ENCODE measurements at places on chromosomes 1 and 21.

DNA sequence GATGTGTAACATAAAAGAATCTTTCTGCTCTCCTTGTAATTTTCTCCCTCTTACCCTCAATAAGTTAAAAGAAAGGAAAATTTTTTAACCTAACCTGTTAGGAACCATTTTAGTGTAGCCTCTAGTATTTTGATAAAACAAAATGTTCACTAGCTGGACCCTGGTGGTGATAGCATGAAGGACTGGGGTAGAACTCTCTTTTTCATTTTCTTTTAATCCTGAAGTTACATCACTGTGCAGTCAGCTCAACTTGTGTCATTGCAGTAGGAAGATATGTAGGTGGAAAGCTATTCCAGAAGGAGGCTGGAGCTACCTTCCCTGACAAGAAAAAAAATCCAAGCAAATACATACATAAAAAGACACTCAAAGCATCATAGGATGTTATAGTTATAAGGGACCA is 39.3 kb downstream of the NFIA start:
- no peak for DNase-seq

- DNase-seq = no peak
Measured at GRCh38 chr1:58266242-58266641, 280.3 kb downstream of the OMA1 start.

DNA sequence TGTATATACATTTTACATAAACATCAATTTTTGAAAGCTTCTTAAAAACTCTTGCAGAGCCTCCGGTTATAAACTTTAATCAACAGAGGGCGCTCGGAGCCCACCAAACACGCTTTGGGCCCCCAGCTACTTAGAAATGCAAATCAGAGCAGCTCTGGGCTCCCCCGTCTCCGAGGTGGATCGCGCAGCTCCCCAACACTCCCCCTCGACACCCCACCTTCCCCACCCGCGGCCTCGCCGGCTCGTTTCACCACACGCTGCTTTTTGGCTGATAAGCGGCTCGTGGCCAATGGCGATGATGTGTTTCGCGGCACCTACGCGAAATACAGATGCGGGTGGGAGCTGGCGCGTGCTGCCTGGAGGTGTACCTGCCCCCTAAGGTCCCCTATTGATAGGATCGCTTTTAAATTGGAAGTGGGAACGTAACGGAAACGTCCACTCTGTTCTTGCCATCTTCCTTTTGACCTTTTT is 1.7 kb upstream of the KIF26B start:
- DNase-seq = peak; percentile 32

DNA sequence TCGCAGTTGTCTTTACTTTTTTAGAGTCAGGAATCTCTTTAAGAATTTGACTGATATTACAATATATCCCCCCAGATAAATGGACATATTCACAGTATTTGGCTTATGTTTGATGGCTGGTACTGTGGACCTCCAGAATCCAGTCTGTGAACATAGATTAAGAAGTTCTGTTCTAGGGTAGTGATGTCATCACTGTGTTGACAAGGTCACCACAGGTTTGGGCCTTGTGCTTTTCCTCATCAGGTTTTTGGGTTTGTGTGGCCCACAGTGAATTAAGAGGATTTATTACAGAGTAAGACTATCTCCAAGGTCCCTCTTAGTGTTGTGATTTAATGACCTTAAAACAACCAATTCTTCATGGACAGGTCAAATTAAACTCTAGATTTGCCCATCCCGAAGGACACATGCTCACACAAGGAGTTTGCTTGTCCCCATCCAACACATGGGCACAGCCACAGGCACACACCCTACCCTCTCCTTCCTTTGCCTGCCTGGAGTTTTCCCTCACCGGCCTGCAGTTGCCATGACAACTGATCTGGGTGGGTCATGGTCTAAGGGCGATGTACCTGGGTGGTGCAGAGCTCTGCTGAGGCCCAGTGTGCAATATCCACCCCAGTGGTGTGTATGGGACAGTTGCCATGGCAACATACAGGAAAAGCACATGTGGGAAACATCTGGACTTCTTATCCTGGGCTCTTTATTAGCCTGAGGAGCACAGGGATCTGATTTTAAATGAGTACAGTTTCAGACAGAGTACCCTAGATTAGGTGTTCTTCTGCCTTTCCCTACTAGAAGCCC is 98.6 kb downstream of the NAV1 start:
- no peak for DNase-seq

Measured in activated CD8-positive, alpha-beta memory T cell treated with anti-CD3 and anti-CD28 coated beads for 1 hour (primary cell).